ENCODE measurements at places on chromosomes 1 and 21.

DNA sequence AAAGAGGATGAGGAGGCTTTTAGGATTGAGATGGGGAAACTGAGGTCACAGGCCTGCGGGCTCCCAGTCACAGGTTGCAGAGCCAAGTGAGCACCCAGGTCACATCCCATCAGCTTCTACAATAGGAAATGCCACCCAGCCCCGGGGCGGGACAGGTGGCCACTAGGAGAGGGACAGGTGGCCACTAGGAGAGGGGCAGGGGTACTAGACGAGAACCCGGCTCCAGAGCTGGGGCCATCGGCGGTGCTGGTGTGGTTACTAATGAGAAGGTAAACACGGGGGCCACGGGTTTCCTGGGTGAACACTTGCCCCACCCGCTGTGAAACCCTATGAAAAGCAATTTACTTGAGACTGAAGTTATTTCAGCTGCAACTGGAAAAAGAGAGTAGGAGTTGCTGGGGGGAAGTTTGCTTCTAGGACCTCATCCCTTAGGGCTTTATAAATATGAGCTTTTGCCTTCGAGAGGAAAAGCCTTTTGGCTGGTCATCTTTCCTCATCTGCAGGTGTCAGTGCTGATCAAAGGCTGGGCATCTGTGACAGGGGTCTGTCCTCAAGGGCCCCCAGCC is 52.5 kb downstream of the MRPL37 start:
- DNase-seq = no peak

- no peak for DNase-seq
Observed at GRCh38 chr1:27367160-27367650, 444 bp upstream of the MAP3K6 start.

DNA sequence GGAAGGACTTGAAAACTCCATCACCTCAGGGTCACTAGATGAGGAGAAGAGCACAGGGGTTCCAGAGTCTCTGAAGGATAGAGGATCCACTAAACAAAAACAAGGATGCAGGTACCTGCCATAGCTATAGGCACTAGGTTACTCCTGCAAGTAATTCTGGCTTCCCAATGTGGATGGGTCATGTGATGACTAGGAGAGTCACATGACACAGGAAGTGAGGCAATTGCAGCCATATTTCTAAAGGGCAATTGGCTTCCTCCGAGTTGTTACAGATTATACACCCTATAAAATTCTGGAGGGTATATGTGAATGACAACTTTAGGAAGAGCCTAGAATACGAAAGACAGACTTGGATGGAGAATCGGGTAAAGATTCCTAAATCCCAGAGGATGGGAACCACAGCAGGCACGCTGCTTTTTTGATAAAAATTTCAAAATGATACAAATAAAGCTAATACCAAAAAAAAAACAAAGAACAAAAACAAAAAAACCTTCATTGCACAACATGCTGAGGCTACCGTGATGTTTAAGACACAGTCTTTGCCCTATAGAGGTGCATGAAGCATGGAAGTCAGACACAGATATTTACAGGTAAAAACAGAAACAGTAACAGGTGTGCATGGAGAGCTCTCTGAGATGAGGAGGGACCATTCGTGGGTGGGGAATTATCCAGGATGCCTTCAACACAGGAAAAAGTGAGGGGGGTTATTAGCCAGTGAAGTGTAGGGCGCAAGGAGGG is 10.5 kb downstream of the MTX1 start:
- peak; percentile 69 for DNase-seq

GRCh38 chr1:231681006-231681405 is 54.4 kb downstream of the DISC1 start:
- DNase-seq = no peak

DNA sequence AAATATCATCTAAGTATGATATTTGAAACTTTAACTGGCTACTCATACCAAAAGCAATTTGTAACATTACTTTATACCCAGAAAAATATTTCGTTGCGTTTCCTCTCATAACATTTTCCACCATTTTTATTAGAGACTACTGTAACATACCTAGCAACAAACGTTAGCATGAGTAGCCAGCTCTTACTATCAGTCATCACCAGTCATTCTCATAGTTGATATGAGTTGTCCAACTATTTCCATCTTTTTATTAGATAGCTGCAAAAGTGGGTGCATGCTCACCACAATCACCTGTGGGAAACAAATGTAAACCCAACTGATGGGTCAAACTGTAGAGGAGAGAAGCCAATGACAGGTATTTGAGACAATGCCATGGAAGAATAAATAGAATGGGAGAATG is 114.6 kb downstream of the AKT3 start:
- DNase-seq = no peak

- DNase-seq = no peak
Observed at GRCh38 chr1:15733726-15734226, 2.3 kb upstream of the SLC25A34 start.

DNA sequence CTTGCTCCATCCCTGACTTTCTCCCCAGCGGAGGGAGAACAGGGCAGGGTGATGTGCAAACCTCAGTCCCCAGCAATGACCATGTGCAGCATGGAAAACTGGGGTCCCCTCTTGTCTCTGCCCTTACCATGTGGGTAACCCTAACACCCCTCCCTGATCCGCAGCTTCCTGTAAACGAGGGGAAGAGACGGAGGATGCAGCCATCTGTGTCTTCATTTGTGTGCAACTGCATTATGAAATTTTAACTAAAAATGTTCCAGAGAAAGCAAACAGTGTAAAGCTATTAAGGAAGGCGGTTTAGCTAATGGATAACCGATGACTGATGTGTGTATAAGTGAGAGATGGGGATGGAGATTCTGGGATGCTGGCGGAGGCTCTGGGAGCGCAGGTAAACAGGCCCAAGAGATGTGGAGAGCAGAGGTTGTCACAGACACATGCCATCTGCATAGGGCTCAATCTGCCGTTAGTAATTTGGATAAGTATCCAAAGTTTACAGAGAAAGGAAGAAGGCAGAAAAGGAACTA is 206.6 kb downstream of the DSCAM start:
- no peak for DNase-seq

GRCh38 chr1:58978096-58978495 is 194.2 kb upstream of the JUN start:
- no peak for DNase-seq

GRCh38 chr1:81208441-81208840 is 592.3 kb upstream of the ADGRL2 start:
- no peak for DNase-seq

Measured in NCI-H345 (cell line).